Activated CD4-positive, CD25-positive, alpha-beta regulatory T cell treated with anti-CD3 and anti-CD28 coated beads, Interleukin-2, amount 50 U/mL, for 16 hours (primary cell): ENCODE measurements at places on chromosomes 5 and 9.

DNA sequence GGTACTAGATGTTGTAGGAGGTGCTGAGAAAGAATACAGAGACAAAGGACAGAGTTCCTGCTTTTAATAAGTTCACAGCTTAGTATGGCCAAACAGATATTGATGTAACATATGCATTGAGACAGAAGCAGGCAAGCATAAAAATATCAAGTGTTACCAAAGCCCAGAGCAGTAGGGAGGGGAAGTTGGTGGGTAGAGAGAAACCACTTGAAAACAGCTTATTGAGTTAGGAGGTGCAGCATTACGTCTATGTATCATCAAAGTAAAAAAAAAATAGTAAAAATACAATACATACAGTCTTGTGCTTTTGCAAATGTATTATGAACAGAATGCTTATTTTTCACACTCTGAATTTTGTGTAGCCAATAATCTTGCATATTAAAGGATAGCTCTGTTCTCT is 441.8 kb upstream of the SGCD start:
- no peak for DNase-seq

DNA sequence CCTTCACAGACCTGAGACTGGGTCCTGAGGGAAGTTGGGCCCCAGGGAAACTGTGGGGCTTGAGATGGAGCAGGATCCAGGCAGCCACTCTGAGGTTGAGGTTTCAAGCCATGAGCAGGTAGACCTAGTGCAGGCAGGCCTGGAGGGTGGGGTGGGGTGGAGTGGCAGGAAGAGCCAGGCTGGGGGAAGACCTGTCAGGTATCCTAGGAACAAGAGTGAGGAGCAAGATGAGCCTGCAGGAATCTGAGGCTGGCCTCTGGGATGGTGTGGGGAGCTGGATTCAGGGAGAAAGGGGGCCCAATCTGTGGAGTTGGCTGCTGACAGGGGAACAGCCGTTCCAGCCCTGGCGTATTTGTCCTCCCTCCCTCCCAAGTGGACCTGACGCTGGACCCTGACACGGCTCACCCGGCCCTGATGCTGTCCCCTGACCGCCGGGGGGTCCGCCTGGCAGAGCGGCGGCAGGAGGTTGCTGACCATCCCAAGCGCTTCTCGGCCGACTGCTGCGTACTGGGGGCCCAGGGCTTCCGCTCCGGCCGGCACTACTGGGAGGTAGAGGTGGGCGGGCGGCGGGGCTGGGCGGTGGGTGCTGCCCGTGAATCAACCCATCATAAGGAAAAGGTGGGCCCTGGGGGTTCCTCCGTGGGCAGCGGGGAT is 9.8 kb downstream of the RACK1 start:
- no peak for DNase-seq

DNA sequence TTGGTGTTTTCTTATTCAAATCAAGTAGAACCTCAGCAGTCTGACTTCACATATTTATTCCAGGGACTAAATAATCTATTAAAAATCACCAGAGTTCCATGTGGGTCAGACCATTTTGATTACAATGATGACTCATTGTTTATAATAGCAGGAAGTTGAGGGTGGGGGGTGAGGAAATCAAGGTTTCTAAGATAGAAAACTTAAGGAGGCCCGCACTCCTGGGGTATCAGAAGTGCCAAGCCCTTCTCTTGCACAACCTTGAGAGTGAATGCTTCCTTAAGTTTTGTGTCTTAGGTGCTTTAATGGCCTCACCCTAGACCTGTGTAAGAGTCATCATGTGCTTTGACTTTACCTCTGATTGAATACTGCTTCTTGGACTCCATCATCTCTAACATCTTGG is 31.9 kb upstream of the NPR3 start:
- no peak for DNase-seq

DNA sequence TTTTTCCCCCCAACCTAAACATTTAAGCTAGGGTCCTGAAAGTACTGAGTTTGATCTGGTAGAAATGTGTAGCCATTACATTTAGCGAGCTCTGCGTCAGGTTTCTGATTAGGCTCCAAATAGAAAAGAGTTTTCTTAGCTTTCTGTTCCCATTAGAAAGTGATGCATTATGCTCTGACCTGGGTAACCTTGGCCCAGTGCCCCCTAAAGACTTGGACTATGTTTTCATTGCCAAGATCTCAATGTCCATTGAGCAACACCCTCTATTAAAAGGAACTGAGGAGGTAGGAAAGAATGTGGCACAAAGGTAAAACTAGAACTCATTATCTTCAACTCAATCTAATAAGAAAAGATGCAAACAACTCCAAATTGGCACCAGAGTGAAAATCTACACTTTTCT is 358.9 kb upstream of the PCSK5 start:
- DNase-seq = no peak

- no peak for DNase-seq
Observed at GRCh38 chr5:160470437-160471361, 49.0 kb downstream of the PTTG1 start.

- no peak for DNase-seq
Observed at GRCh38 chr5:40270274-40270845, 409.4 kb upstream of the PTGER4 start.

GRCh38 chr9:37453827-37454226 is 11.4 kb downstream of the ZBTB5 start:
- no peak for DNase-seq

- no peak for DNase-seq
Observed at GRCh38 chr5:140883927-140884697, 2.2 kb downstream of the PCDHA13 start.

GRCh38 chr9:108634672-108635462 is 220.9 kb downstream of the ACTL7B start:
- DNase-seq = no peak

- DNase-seq = no peak
Observed at GRCh38 chr5:131545845-131546244, 89.2 kb downstream of the RAPGEF6 start.

DNA sequence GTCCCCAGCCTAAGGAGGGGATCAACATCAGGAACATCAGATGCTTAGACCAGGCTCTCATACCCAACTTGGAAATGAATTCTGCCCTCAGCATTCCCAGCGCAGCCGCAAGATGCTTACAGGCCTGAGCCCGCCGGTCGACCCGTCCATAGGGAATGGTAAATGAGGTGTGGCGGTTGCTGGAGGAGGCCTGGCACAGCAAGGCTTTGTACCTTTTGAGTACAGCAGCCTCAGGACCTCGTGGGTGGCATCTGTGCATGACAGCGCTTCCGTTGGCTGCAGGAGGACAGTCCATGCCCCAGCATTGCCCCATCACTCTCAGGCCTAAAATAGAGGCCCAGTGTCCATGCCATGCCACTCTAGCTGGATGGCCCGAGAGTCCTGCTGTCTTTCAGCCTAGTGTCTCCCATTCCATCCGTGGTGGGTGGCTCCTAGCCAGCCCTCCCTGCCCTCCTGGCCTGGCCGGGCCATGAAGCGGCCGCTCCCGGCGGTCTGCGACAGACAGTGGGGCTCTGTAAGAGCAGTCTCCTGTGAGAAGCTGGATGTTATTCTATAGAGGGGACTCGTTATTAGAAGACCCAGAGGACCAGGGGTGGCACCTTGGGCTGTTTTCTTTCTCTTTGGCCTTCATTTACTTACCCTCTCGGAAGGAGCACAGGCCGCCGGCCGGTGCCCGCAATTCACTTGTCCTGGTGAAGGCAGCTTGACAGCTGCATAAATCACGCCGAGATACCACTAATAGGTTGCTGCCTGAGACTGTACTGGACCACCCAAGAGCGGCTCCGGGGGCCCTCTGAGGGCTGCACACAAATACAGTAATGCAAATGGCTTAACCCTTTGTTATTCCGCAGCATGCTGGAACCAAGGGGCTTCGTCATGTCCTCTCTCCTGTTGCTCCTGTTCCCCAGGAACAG is 223.5 kb upstream of the TUT7 start:
- no peak for DNase-seq

DNA sequence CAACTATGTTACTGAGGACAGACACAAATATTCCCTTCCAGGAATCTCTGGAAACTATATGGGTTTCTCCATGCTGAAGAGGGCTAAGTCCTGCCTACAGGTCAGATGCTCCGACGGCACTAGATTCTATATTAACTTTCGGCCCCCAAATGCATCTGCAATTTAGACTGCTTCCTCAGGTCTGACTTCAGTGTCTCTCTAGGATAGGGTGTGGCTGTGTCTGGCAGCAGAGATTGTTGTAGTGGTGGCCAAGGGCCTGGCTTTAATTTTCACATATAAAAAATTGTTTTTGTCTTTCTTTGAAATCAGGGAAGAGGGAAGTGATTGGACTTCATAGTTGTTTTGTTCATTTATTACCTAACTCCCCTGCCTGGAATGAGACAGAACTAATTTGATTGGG is 101.8 kb downstream of the PJA2 start:
- DNase-seq = no peak
